EH (cell line): ENCODE measurements at places on chromosomes 12 and 14.

- DNase-seq = no peak
Observed at GRCh38 chr12:68772714-68773113, 26.7 kb downstream of the SLC35E3 start.

DNA sequence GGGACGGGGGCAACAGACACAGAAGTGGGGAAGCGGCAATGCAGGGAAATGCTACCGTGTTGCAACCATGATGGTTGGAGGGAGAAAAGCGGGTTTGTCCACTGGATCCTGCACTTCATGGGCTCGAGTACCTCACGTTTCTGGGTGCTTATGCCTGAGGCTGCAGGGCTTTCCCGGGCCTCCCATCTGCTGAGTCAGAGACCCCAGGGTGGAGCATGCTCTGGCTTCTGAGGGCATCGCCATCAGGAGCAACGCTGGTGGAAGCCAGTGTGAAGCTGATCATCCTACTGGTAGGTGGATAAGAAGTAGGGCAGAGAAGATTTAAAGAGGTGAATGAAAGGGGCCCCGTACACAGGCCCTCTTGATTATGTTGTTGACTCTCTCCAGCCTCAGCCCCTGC is 5.0 kb upstream of the ADGRD1 start:
- DNase-seq = no peak

DNA sequence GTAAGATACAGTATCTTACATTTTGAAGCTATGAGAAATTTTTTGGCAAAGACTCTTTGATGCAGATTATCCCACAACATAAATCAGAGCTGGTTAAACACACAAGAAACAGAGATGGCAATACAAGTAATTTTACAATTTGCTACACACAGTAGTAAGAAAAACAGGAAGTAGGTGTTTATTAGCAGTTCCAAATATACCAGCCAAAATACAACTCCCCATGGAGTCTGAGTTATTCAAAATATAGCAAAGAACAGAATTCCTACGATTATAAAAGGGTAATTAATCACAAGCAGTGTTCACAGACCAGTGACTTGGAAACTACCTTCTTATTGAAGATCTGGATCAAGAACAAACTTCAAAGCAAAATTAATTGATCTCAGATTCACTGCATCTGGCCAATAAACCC is 83.9 kb downstream of the BMP4 start:
- DNase-seq = no peak

DNA sequence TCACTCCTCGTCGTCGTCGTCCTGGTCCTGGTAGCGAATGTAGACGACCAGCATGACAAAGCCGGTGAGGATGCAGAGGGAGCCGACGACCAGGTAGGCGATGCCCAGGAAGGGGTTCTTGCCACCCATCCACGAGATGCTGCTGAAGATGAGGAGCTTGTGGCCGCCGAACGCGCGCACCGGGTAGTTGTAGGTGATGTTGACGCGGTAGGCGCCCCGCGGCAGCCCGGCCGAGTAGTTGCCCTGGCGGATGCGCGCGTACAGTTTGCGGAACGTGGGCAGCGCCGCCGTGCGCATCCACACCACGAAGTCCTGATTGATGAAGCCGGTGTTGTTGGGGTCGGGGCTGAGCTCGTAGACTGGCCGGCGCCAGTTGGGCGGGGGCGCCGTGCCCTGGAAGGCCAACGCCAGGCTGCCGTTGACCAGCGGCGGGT is 1.0 kb downstream of the TMEM30B start:
- no peak for DNase-seq
